ENCODE measurements at places on chromosomes 3 and 15.

- no peak for DNase-seq
Observed at GRCh38 chr15:52557274-52557641, 11.6 kb downstream of the ARPP19 start.

DNA sequence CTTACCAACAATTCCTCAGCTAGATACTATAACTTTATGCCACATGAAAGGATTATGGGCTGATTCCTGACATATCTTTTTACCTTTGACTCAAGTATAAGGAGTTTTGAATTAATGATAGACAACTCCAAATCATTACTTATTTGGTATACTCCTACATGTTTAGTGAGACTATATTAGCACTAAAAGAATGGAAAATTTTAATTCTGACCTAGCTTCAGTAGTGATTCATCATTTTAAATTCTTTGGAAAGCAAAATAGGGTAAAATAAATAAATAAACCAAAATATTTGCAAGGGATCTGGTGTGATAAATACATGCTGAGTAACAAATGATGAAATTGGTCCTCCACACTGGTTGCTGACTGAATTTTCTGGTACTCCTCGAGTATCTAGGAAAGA lies 42.3 kb upstream of the VGLL3 start:
- DNase-seq = no peak

DNA sequence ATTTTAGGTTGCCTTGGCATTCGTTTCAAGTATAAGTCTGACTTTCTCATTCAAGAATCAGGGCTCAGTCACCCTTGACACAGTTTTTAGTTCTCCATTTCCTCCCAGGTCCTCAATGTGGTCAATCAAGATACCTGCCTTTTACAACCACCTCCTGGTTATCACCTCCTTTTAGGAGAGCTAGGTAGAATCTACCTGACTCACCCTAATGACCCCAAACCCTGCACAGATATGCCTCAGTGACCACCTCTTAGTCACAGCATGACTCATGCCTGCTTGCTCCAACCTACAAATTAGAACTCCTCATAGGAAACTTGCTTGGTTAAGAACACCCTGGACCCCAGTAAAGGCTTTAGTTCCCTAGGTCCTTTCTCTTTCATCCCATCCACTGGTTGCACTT lies 22.5 kb downstream of the DMXL2 start:
- DNase-seq = no peak

DNA sequence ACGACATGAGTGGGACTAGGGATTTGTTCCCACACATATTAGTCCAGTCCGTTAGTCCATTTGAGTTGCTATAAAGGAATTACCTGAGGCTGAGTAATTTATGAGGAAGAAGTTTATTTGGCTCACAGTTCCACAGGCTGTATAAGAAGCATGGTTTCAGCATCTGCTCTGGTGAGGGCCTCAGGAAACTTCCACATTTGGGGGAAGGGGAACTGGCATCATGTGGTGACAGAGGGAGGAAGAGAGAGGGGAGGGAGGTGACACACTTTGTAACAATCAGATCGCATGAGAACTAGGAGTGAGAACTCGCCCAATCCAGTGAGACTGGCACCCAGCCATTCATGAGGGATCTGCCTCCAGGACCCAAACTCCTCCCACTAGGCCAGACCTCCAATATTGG lies 769.9 kb upstream of the ROBO1 start:
- DNase-seq = no peak

DNA sequence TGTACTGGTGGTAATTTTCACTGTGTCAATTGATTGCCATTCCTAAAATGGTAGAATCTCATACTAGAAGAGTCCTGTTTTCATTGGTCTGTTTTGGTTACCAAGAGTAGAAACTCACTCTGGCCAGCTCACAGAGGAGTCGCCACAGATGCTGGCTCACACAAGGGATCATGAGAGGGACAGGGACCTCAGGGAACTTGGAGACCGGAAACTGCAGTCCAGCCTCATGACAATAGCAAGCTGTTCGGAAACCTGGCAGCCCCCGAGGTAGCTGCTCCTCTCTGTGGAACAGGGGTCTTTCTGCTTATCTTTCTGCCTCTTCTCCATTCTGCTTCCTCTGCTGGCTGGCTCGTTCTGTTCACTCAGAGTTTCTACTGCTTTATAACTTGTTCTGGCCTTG lies 192.9 kb downstream of the PLCL2 start:
- DNase-seq = no peak

- DNase-seq = peak; percentile 82
Observed at GRCh38 chr3:192727032-192727847, at the start of gene FGF12. TSS of gene FGF12 (minus strand) at chr3:192727541.

- no peak for DNase-seq
Observed at GRCh38 chr3:128408693-128409623, 57.7 kb downstream of the DNAJB8 start.

GRCh38 chr15:33956397-33956796 lies 11.9 kb upstream of the CHRM5 start:
- no peak for DNase-seq

GRCh38 chr3:14362890-14363289 lies 39.5 kb upstream of the SLC6A6 start:
- no peak for DNase-seq

GRCh38 chr15:22963641-22964040 lies 16.5 kb downstream of the CYFIP1 start:
- no peak for DNase-seq

GRCh38 chr15:99955181-99955525 lies 221.9 kb upstream of the LYSMD4 start:
- DNase-seq = peak; percentile 41

DNA sequence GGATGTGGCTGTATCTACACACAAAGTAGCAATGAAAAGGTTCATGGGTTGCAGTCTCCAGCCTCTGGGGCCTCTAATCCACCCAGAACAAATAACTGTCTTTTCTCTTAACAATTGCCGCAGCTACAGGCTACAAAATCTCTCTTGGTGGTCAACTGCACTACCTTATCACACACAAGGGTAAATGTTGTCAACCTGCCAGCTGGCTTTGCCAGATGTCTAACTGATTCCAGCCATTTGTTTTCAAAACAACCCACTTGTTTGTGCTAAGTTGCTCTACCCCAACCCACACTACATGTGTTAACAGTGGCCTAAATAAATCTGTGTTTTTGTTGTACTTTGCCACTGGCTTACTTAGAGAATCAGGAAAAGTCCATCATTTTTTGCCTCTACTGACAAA lies 447.3 kb downstream of the TAFA4 start:
- no peak for DNase-seq

DNA sequence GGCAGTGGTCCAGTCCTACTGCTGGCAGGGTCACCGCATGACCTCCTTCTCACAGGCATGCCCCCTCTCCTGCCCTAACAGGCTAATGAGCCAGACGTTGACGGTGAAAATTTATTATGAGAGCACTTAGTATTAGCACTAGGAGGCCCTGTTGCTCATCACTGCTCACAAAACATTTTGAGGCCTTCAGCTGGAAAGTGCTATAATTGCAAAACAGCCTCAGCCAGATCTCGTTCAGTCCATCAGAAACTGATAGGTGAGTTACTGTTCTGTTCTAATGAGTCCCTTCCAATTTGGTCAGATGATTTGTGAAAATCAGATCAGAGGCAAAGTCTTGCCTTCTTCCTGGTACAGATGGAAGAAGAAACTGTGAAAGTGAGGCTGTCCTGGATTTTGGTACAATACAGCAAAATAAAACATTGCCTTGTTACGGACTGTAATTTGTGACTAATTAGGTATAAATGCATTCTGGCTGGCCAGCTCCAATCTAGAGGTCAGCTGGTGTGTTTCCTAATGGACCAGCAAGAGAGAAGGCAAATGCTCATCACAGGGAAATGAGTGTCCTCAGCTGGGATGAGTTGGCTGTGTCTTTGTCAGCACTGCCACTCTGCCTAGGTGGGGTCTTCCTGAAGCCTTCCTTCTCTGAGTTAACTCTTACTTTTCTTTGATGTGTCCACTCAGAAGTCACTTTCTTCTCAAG lies 316.8 kb downstream of the CHST2 start:
- no peak for DNase-seq

- no peak for DNase-seq
Observed at GRCh38 chr3:45414823-45415222, 26.4 kb downstream of the LARS2 start.

DNA sequence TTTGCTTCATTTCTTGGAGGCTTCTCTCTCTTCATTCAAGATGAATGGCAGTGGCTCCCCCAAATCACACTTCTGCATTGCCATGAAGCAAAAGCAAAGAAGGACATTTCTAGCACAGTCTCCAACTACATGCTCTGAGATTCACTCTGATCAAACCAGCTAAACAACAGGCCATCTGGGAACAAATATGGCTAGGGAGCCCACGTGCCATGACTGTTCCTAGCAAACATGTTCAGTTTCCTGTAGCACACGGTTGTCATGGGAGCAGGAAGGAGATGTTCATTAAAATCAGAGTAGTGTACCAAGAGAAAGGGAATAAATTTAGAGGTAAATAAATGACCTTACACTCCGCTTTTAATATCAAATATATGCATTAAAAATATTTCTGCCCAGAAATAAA lies 327.3 kb downstream of the GBE1 start:
- no peak for DNase-seq

All from right forelimb (tissue), 1 donor.